ENCODE measurements at places on chromosomes 7 and 10.

DNA sequence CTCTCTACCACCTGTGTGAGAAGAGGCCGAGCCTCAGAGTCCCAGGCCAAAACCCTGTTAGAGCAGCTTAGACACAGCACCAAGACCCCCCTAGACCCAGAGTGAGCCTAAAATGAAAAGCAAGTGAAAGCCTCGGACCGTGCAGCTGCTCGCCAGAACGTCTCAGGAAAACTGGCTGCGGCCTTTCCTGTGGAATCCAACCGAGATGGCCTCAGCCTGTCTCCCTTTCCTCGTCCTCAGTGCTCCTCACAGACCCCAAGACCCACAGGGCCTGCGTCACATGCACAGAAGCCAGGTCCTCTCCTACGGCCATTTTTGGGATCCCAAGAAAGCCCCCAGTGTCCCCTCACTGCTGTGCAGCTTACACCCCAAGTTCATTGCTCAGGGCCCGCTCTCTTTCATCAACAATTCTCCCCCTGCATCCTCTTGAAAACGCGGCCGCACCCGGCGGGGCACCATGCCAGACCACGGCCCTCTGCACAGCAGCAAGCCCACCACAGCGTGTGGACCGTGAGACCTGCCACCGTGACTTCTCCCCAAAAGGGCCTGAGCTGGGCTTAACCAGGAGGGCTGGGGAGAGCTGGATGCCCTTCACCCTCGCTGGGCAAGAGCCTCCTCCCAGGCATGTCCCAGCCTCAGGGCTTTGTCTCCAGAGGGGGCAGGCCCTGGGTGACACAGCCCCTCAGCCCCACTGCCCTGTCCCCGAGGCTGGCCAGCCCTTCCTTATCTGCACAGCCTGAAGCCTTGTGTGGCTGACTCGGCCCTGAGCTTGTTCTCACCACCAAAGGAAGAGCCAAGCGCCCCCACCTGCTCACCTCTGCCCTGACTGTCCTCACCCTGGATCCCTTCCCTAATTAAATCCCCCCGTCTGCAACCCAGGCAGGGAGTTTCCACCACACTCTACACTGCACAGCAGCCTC, 142.9 kb downstream of the PTPRN2 start:
- DNase-seq = no peak

DNA sequence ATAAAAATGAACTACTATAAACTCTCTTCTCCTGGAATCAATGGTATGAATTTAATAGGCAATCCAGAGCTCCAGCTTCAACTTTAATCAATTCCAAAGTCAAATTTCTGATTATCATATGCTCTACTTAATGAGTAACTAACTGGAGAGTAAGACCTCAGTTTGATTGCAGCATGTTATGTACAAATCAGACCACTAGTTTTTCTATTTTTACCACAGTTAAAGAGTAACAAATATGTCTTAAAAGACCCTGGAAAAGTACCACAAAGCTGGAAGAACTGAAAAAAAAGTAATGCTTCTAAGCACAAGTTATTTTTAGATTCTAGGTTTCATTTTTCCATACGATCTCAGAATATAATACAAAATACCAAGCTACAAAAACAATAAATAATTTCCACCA, 56.0 kb upstream of the TNKS2 start:
- peak; percentile 19 for DNase-seq

GRCh38 chr10:101686133-101686925, 8.6 kb downstream of the FBXW4 start:
- DNase-seq = no peak

DNA sequence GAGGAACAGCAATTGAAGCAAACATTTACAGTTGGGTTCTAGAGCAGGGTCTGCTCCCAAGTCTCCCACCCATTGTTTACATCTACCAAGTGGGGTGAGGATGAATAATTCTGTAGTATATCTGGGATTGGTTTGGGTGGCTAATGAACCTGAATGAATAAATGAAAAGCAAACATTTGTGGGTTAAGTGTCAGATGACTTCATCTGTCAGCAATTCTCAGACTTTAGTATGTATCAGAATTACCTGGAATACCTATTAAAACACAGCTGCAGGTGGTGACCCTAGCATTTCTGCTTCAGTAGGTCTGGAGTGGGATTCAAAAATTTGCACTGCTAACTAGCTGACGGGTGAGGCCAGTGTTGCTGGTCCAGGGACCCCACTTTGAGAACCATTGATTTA, 18.0 kb upstream of the NPVF start:
- no peak for DNase-seq

GRCh38 chr10:121833387-121833786, 94.4 kb downstream of the ATE1 start:
- no peak for DNase-seq

DNA sequence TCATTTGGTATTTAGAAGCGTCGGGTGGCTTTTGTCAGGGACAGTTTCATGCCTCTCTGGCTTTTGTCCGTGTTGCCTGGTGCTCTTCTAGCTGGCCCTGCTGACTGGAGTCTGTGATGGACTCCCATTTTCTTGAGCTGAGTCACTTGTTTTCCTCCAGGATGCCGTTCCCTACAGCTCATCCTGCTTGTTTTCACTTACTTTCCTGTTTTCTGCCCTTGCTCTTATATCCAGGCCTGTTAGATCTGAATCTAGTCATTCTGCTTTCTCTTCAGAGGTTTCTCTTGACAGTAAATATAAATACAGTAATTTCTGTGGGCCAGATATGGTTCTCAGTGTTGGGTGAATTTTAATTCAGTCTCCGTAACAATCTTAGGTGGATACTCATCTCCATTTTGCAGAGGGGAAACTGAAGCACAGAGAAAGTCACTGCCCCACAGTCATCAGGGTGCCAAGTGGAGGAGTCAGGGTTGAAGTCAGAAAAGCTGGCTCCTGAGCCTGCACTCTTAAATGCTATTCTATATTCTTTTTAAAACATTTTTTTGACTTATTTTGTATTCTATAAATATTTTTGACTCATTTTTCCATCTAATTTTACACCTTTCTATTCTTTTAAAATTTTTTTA, 85.4 kb downstream of the CCNY start:
- DNase-seq = peak; percentile 94
